ENCODE measurements at places on chromosomes 12 and 14.

DNA sequence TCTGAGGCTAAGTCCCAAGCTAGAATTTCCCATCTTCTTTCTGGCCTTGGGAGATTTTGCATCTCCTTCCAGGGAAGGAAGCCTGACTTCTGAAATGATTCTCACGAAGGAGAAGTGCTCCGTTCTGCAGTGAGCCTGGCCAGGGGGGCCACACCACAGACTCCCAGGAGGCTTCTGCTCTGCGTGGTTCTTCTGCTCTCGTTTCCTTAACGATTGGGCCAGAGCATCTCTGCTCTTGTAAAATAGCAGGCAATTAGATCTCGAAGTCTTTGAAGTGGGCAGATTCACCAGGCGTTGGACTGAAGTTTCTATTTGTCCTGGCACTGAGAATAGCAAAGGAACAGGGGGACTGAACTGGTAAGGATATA lies 6.7 kb upstream of the BATF start:
- H3K27me3 ChIP-seq: peaks cover 24% of the 10 kb centered on the region
- H3K36me3 ChIP-seq: no peaks in the 10 kb centered on the region

- no peak overlapping the region for H3K27ac ChIP-seq
- no peaks in the 10 kb centered on the region for H3K27me3 ChIP-seq
- no peak for DNase-seq
- H3K4me1 ChIP-seq: no peaks in the 10 kb centered on the region
- H3K4me3 ChIP-seq: no peak overlapping the region
- H3K36me3 ChIP-seq: peaks cover 12% of the 10 kb centered on the region
Observed at GRCh38 chr12:111359231-111359913, 9.5 kb downstream of the PHETA1 start.

- DNase-seq: no peak
- H3K4me3 ChIP-seq: no peak overlapping the region
- no peak overlapping the region for H3K27ac ChIP-seq
- no peaks in the 10 kb centered on the region for H3K27me3 ChIP-seq
- H3K4me1 ChIP-seq: peaks cover 3% of the 10 kb centered on the region
Observed at GRCh38 chr14:68616221-68616902, 176.5 kb downstream of the ZFP36L1 start.

- H3K27ac ChIP-seq: no peak overlapping the region
- no peaks in the 10 kb centered on the region for H3K4me1 ChIP-seq
- no peaks in the 10 kb centered on the region for H3K27me3 ChIP-seq
- DNase-seq: no peak
Observed at GRCh38 chr12:47078733-47079467, 521 bp upstream of the PCED1B start.

DNA sequence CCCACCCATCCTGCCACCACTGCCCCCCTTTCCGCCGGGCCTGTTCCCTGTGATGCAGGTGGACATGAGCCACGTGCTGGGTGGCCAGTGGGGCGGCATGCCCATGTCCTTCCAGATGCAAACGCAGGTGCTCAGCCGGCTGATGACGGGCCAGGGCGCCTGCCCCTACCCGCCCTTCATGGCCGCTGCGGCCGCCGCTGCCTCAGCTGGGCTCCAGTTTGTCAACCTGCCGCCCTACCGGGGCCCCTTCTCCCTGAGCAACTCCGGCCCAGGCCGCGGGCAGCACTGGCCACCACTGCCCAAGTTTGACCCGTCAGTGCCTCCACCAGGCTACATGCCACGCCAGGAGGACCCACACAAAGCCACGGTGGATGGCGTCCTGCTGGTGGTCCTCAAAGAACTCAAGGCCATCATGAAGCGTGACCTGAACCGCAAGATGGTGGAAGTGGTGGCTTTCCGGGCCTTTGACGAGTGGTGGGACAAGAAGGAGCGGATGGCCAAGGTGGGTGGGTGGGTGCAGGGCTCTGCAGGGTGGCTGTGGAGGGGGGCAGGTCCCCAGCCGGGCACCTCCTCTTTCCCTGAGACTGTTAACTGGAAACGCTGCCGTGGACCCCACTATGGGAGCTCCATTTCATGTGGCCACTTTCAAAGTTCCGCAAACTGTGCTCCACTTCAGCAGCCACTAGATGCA lies 10.8 kb downstream of the SETD1B start:
- H3K4me3 ChIP-seq: peak overlapping the region; percentile 53
- no peak overlapping the region for H3K27ac ChIP-seq
- peaks cover 8% of the 10 kb centered on the region for H3K4me1 ChIP-seq
- no peaks in the 10 kb centered on the region for H3K27me3 ChIP-seq
- DNase-seq: no peak
